ENCODE measurements at places on chromosomes 5 and 9. TPM values are rescaled to one million over a fixed set of nuclear protein-coding genes. Genes with fewer than 3 reads are reported as not detected.

Gene SLC6A7
- total RNA-seq: not detected

Gene ASPN
- 48.3 TPM for total RNA-seq

Gene CCDC183
- not detected for total RNA-seq

Gene FBXL7
- 6.5 TPM for total RNA-seq

Gene IPO11
- total RNA-seq: 44.4 TPM

DNA sequence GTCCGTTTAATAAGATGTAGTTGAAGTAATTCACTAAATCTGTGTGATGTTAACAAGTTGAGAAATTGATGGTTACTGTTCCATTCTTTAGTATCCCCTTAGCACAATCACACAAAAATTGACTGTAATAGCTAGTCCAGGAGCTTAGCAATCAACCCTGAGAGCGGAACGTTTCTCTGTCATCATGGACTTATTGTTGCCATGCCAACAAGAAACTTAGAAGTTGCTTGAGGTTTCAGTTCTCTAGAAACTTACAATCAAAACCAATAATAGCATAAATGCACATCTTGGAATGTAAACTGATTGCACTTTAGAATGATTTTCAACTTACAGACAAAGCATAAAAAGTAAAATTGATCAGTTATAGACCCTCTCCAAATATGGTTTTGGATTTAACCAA, 125.4 kb upstream of the ANKH start:
- DNase-seq: no peak

GRCh38 chr9:93043122-93043521, 15.4 kb upstream of the SUSD3 start:
- DNase-seq: no peak

DNA sequence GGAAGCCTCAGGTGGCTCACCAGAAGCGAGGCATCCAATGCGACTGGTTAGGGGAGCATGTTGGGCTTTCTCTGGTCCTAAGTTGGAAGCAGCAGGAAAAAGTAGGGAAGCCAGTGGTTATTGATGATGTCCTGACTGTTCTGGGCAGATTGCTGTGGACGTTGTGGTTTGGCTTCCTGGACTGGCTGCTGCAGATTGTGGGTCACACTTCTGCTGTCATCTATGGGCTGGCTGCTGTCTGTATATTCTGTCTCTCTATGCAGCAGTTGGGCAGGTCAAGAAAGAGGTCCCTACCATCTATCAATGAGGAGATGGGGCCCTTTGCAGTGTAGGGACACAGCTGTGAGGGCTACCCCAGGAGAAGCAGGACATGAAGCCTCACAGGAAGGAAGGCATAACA, 13.5 kb upstream of the MARCHF6 start:
- no peak for DNase-seq
